ENCODE measurements at places on chromosomes 1 and 21. TPM values are rescaled to one million over a fixed set of nuclear protein-coding genes. Genes with fewer than 3 reads are reported as not detected.

RNU11 gene
- not detected for polyA plus RNA-seq

DNA sequence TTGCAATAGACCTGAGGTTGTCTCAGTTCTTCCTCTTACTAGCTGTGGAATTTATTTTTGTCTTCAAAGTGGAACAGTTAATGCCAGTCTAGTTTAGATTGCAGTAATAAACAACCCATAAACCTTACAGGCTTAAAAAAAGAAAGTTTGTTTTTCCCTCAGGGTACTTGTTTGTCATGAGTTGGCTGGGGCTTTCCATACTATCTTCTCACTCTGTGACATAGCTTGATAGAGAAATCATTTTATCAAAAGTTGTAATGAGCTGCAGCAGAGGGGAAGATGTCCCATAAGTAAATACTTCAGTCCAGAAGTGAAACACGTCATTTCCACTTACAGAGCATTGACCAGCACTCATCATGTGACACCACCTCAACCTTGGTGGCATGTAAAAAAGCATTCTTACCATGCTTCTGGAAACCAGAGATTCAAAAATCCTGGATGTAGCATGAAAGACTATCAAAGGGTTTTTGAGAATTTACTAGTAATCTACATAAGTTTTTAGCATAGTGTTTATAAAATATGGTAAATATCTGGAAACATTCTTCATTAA lies 62.8 kb upstream of the COL11A1 start:
- no peak for DNase-seq

DNA sequence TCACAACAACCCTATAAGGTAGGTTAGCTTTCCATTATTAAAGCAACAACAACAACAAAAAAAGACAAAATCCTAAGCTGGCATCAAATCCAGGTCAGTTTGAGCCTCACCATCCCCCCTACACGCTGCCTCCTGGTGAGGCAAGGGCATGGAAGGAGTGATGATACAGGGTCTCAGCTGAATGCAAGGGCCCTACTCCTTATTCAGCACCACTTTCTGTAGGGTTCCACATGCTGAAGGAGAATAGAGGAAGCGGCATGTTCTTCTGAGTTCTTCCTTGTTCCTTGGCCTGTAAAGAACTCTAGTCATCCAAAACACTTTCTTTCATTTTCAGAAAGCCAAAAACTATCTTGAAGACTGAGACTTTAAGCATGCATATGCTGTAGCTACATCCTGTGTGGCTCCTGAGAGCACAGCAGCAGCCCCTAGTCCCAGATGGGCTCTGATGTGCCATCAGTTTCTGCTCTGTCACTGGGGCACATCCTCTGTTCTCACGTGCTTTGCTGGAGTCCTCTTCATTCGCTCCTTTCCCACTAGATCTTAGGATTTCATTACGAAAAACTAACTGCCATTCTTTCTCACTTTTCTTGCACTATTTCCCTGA lies 6.2 kb downstream of the ILDR2 start:
- no peak for DNase-seq

SLC2A5 gene
- 1.3 TPM for polyA plus RNA-seq

DNA sequence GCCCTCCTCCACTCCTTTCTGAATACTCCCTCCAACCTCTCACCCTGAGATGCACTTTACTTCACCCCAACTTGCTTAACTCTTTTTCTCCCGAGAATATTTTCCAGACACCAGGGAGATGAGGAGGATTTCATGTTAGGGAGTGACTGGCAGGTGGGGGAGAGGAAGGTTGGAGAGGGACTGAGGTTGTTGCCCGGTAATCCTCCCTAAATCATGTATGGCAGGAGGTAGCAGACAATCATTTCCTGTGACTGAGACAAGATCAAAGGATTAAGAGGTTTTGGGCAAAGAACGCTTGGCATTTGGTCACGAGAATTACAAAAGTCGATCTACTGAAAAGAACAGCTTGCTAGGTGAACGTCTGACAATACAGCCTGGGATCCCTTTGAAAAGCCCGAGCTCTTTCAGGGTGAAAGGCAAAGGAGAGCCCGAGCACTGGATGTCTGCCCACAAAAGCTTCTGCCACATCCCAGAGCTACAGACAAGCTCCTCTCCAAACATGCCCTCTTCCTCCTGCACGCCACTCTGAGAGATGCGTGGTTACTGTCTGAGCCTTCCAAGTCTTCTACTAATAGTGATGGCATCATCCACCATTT lies 154.1 kb downstream of the DAB1 start:
- DNase-seq = no peak

GRCh38 chr21:14842601-14843000 lies 222.2 kb downstream of the NRIP1 start:
- no peak for DNase-seq

SRGAP2B gene
- 36.6 TPM for polyA plus RNA-seq

DNA sequence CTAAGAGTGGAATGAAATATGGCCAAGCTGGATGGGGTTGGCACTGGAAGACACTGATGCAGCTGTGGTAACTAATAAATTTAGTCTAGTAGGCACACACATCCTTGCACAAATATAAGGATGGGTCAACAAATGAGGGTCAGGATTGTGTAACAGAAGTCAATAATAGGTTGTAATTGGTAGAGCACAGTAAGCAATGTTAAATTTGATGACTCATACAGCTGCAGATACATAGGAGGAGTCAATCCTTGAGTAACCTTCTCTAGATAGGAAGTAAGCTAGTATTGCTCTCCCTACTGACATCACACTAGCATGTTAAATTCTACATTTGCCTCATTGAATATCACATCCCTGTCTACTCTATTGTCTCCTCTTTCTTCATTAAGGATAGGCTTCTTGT lies 332.1 kb downstream of the PTPRC start:
- DNase-seq = no peak

ST6GALNAC3 gene
- 68.9 TPM for polyA plus RNA-seq

DNA sequence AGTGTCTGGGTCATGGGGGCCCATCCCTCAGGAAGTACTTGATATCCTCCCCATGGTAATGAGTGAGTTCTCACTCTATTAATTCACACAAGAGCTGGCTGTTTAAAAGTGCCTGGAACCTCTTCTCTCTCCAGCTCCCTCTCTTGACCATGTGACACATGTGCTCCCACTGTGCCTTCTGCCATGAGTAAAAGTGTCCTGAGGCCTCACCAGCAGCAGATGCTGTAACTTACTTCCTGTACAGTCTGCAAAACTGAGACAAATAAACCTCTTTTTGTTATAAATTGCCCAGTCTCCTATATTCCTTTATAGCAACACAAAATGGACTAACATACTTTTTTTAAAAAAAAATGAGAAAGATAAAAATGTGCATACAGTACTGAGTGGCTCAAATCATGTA lies 24.0 kb downstream of the PUM1 start:
- no peak for DNase-seq

DNA sequence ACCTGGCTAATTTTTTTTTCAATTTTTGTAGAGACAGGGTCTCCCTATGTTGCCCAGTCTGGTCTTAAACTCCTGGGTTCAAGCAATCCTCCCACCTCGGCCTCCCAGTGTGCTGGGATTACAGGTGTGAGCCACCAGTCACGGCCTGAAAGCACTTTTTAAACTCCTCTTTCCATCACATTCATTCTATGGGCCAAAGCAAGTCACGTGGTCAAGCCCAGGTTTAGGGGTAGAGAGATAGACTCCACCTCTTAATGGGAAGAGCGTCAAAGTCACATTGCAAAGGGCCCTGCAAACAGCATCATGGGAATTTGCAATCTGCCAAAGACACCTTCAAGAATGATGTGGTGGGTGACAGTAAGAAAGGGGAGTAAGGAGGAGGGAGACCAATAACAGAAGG lies 7.1 kb downstream of the ATP1A4 start:
- DNase-seq = no peak

CLCA4 gene
- polyA plus RNA-seq = not detected

GRCh38 chr1:118183586-118183985 lies 1.4 kb downstream of the SPAG17 start:
- DNase-seq = no peak

TCHHL1 gene
- not detected for polyA plus RNA-seq

- no peak for DNase-seq
These were observed 115.9 kb downstream of the NEGR1 start for GRCh38 chr1:72166426-72166825.
